ENCODE measurements at places on chromosomes 4 and X.

- no peak for DNase-seq
Observed at GRCh38 chrX:19866626-19867410, 20.6 kb downstream of the SH3KBP1 start.

- DNase-seq: no peak
Observed at GRCh38 chr4:184165291-184165690, 52.4 kb downstream of the ENPP6 start.

- DNase-seq: no peak
Observed at GRCh38 chr4:86963697-86964096, 28.9 kb downstream of the AFF1 start.

GRCh38 chr4:78638337-78639172 is 87.0 kb downstream of the ANXA3 start:
- DNase-seq: no peak

DNA sequence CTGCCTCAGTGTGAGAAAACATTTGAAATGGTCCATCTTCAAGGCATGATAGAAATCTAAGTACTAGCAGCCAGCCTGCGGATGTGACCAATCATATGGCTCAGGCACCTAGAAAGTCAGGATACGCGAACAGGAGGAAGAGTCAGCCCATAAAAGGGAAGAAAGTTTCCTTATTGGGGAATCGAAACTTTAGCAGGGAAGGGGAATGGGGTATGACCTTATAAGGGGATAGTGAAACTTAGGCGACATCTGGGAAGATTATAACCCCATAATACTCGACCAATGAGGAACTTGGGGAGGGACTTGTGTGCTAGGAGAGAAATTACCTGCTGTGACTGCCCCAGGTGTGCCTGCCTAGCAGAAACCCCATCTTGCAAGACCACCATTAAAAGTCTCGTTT is 26.2 kb upstream of the PYURF start:
- DNase-seq: no peak

DNA sequence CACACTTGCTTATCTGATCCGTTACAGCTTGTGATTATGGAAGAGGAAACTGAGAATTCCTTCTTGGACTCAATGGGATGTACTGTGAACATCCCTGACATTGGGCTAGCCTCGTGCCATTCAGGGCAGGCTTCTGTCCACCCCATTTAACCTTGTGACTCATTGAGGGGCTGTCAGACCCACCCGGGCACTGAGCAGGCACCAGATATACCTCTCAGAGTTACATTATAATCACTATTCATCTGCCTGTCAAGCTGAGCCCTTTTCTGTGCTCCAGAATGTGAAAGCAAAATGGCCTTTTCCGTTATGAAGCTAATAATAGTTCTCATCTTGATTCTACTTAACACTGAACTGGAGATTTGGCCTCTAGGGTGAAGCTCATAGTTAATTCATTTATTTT is 170.6 kb upstream of the SCML1 start:
- DNase-seq: no peak

DNA sequence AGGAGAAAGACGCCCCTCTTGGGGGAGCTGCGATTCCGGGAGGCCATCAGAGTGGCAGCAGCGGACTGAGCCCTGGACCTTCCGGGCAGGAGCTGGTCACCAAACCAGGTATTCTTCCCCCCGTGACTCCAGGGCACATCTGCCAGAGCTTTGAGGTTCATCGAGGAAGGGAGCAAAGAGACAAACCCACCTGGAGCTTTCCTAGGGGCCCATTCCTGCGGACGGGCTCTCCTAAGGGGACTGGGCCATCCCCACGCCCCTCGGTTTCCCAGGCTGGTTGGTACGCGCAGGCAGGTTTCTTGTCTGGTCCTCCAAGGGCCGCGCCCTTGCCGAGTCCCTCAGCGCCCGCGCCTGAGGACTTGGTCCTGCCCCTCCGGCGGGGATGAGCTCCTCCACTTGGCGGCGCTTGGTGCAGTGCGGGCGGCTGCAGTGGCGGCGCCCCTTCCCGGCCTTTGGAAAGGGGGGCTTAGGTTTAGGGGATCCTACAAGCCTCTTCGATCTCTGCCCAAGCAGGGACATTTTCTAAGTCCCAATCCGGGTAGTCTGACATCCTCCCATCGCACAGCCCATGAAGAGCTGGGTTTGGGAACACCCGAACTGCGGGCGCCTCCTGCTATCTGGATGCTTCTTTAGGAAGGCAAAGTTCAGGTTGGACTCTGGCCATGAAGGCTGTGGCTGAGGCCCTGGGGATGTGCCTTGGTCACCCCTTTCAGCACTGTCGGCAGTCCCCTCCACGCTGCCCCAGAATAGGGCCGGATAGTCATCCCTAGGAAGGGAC is 538 bp downstream of the STBD1 start:
- no peak for DNase-seq

- DNase-seq: no peak
Observed at GRCh38 chrX:53250556-53250955, 25.5 kb upstream of the KDM5C start.

GRCh38 chrX:9172464-9172850 is 138.5 kb upstream of the FAM9B start:
- no peak for DNase-seq

- no peak for DNase-seq
Observed at GRCh38 chrX:10350981-10351380, 194.2 kb downstream of the CLCN4 start.

- no peak for DNase-seq
Observed at GRCh38 chr4:93918856-93919255, 90.3 kb downstream of the ATOH1 start.

- no peak for DNase-seq
Observed at GRCh38 chr4:102022343-102022742, 231.8 kb downstream of the BANK1 start.

- no peak for DNase-seq
Observed at GRCh38 chr4:136939781-136940180, 592.5 kb downstream of the PCDH18 start.
